Activated T-helper 9 cell treated with anti-CD3 and anti-CD28 coated beads, Interleukin-2, amount 50 U/mL, for 16 hours (primary cell): ENCODE measurements at places on chromosomes 16 and 17.

DNA sequence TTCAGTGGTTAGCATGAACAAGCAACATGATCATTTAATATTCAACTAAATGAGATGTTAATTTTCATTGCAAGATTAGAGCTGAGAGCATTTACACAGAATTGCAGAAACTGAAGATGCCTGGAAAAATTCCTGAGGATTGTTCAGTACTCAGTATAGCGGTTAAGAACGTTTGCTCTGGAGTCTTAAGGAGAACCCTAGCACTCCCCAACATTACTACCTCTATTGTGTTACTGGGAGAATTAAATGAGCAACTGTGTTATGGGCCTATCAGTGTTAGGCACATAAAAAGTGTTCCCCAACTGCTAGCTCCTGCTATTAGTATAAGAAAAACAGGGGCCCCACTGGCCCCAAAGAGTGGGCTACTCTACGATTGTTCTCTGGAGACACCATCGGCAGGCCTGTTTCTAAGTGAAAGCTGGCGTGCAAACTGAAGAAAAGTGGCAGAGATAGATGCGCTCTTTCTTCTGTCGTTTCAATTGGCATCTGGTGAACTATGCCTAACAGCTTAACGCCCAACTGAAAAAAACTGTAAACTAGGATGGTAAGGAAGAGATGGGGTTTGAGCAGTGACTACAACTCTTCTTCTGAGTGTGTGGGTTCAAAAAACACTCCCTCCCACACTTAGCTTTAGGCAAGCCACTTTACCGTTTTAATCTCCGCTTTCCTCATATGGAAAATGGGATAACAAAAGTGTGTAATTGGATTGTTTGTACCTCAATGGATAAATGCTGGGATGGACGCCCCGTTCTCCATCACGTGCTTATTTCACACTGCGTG lies 1.3 kb downstream of the CDR2 start:
- DNase-seq: no peak

GRCh38 chr17:39939588-39940419 lies 12.3 kb downstream of the LRRC3C start:
- no peak for DNase-seq

- DNase-seq: no peak
These were observed 43.6 kb upstream of the CRYM start for GRCh38 chr16:21321736-21322135.

- no peak for DNase-seq
These were observed 106.7 kb upstream of the FOXF1 start for GRCh38 chr16:86403541-86404163.

DNA sequence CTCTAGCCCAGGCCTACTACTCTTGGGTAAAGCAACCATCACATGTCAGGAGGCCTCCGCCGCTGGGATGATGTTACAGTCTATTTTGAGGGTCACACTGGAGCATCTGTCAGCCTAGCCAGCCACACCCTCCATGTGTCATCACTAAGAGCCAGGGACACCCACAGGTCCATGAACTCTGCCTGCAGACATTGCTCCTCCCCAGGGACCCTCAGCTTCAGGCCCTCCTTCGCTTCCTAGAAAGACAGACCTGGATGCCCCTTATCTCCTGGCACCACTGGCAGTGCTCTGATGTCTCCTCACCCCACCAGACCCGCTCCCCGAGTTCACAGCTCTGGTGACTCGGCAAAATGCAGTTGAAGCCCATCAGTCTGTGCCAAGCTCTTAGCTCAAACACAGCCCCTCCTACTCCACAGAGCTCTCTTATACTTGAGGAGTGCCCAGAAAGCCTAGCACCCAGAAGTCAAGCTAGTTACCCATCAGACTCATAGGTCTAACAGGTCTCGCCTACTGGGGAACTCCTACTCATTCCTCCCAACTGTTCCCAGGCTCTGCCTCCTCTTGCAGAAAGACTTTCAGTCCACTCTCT lies 5.9 kb downstream of the RANBP10 start:
- DNase-seq: no peak
